NT2/D1 (cell line): ENCODE measurements at places on chromosomes 7 and 10.

- no peak for DNase-seq
These were observed 10.7 kb downstream of the LDB1 start for GRCh38 chr10:102109166-102110116.

DNA sequence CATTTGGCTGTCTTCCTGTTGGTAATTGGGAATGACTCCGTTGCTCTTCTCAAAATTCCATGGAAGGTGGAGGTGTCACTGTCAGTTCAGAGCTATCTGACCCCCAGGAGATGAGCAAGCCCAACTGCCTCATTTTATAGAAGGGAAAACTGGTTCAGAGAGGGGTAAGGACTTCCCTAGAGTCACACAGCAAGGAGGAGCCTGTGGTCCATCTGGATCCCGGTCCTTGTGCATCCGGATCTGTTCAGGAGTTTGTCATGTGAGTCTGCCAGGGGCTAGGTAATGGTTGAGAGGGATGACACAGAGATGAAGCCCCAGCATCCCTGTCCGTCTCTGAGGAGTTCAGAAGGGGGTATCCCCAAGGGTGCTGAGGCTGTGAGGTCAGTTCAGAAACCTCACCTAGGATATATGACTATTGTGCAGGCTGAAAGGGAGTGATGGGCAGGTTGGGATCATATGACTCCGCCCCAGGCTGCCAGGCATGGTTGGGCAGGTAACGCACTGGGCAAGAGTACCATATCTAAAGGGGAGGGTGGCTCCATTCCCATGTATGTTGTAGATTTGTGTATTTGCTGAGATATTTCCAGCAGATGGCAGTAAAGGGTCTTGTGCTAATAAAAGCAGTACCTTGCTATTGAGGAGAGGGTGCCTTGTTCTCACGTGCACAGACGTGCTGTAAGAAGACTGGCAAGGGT, 16.0 kb upstream of the SLC29A3 start:
- DNase-seq: no peak

GRCh38 chr7:151900986-151901621, 24.2 kb upstream of the PRKAG2 start:
- no peak for DNase-seq

- DNase-seq: no peak
These were observed 39.1 kb downstream of the VWC2 start for GRCh38 chr7:49812534-49812933.

DNA sequence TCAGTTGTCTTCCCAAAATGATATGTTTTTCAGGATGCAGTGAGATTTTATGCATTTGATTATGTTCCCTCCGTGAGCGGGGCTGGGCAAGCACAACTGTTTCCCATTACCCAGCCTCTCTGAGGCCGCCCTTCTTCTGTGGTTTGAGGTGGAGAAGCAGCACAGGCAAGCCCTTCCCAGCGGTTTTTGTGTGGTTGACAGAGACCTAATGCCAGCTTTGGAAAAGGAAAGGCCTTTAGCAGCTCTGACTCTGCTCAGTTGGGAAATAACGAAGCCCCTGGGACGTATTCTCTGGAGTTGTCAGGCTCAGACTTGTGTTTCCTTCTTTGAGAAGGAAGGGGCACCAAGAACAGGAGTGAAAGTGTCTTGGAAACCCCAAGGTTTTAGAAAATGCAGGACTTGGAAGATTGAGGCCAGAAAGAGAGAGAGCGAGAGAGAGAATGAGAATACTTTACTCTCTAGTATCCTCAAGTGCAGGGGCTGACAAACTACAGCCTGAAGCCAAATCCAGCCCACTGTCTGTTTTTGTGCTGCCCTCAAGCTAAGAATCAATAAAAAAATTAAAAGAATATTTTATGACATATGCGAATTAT, 20.6 kb upstream of the PDCD4 start:
- no peak for DNase-seq

GRCh38 chr7:121071662-121072061, 83.2 kb downstream of the CPED1 start:
- no peak for DNase-seq

DNA sequence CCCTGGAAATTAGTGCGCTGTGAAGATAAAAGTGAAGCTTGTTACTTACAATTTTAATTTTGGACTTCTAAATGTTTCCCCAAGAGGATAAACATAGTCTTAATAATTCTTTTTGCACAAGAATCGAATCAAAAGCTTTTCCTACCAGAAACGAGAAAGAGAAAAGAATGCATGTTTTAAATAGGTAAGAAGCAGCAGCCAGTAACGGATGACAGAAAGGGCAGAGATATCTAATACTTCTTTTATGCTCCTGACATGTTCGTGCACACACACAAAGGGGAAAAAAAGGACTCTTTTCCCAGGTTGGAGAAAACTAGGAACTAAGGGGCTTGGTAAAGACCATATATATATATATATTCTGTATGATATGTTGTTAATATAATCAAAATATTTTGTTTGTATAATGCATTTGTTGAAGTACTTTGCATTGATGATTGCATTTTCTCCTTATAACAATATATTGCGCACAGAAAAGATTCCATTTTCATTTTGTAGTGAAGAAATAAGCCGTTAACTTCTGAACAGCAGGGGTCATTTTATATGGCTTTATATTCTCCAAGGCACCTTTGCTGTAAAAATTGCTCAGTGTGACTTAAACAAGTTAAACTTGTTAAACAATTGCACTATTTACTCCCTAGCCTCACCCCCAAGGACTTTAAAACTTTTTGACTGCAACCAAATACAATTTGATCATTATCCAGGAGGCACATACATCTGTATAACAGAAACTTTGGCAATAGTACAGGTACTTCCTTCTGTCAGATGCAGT, 2.2 kb downstream of the PRKAR2B start:
- no peak for DNase-seq

DNA sequence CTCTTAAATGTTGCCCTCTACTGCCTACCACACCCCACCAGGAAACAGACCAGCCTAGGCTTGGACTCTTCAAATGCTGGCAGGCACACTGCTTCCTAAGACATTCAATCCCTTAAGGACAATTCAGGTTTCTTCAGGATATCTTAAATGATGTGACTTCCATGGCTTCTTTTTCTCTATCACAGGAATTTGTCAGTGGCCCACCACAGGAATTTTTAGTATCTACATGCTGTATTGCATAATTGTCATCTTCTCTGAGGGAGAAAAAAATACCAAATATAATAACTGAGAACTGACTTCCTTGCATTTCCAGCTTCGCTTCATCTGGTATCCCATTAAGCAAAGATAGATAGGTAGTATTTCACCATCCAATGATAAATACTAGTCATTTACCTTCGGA, 129.3 kb downstream of the WNT2 start:
- DNase-seq: no peak

DNA sequence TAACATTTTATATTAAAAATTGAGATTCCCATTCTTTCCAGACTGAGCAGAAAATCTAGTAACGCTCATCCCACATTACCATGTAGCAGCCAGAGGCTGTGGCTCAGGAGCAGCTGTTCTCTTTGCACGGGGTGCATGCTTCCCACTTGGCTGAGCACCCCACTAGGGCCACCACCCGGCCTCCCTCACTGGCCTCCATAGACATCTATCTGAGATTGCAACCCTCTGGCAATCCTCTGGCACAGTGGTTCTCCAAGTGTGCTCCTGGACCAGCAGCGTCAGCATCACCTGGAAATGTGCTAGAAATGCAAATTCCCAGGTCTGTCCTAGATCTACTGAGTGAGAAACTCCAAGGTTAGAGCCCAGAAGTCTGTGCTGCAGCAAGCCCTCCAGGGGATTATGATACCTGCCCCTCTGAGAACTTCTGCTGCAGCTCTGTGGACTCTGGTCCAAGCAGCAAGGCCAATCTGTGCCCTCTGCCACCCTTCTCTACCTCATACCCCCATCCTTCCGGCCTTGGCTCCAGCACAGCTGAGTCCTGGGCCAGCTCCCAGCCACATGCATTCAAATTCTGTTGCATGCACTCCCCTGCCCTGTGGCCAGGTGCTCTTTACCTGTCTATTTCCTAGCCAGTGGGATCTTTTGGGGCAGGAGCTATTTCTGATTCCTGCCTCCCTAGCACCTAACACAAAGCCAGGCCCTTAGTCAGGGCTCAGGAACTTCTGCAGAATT, 301.5 kb downstream of the GRID1 start:
- no peak for DNase-seq

DNA sequence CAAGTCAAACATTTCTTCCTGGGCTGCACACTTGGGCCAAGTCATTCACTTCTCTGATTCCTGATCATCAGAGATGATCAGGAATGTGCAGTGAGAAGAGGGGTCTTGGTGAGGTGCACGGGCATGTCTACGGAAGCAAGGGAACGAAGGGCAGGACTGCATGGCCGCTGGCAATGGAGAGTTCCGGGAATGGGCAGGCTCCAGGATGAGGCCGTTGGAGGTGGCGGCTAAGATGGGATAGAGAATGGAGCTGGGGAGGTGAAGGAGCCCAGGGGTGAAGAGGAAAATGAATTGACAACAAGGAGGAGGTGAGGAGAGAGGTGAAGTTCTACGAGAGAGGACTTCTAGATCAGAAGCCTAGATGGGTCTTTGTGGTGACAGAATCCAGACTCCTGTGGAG, 260.0 kb downstream of the GRID1 start:
- DNase-seq: no peak

DNA sequence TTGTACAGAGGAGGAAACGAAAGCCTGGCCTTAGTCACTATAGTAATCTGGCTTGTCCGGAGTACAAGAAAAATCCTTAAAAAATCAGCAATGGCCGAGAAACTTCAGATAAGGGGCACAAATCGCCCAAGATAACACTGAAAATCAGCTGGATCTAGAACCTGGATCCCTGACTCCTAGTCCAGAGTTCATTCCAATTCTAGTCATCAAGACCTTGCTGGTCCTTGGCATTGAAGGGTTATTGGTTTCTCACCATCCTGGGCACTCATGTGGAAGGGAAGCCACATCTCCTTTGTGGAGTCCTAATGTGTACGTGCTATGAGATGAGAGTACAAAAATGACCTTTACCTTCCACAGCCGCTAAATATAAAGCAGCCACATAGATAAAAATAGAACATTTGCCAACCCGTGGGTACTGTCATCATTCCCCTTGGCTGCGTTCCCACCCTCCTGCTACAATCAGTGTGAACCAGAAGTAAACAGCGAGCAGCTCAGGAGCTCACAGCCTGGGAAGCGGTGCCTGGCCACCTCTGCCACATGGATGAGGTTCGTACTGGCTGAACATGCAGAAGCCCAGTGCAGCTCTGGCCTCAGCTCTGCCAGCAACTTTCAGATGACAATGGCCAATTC, 116.0 kb upstream of the PDLIM1 start:
- DNase-seq: no peak

- no peak for DNase-seq
These were observed 2.3 kb downstream of the ERLIN1 start for GRCh38 chr10:100183481-100183880.

DNA sequence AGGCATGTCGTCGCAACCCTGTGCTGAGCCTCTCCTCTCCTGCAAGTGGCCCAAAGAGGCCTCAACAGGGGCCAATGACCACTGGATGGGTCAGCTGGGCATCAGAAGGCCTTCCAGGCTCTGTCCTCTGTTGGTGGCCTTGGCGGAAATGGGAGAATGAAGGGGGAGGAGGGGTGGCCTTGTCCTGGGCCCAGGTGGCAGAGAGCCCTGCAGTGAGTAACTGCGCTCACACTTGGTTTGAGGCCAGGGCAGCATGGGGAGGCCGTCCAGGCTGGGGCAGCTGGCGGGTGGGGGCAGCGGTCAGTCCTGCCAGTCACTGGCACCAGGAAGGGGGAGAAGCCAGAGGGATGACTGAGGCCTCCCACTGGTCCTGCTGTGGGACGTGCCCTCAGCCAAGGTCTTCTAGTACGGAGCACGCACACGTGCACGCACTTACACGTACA, 59.8 kb downstream of the LHPP start:
- no peak for DNase-seq

DNA sequence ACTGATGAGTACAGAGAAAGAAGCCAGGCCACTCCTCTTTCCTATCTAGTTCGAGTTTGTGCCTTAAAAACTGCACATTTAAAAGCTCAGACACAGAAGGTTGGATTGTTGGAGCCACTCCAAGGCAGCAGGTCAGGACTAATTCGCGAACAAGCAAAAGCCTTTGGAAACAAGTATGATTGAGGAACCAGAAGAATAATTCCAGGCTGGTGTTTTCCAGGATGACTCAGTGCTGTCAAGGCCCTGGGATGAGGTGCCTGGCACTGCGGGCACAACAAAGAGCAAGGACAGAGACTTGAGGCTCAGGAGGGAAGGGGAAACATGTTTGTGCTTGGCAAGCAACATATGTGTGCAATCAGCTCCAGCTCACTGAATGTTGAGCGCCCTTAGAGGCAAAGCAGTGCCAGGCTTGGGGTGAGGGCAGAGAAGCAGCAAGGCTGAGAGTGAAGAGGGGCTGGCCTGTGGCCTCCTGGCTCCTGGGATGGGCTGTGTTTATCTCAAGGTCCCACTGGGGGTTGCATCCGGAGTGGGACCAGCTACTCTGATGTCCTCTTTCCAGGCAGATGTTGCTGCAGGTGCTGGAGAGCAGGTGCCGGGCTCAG, 44.1 kb downstream of the VSTM4 start:
- no peak for DNase-seq

GRCh38 chr7:73869011-73869798, 8.2 kb downstream of the TMEM270 start:
- DNase-seq: no peak

DNA sequence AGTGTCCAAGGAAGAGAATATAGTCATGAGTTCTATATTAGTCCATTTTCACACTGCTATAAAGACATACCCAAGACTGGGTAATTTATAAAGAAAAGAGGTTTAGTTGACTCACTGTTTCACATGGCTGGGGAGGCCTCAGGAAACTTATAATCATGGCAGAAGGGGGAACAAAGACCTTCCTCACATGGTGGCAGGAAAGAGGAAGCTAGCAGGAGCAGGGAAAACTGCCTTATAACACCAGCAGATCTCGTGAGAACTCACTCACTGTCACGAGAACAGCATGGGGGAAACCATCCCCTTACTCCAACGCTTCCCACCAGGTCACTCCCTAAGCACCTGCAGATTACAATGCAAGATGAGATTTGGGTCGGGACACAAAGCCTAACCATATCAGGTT, 139.0 kb upstream of the ZNF438 start:
- DNase-seq: no peak

GRCh38 chr7:14294637-14295036, 305.2 kb upstream of the ETV1 start:
- DNase-seq: no peak

- DNase-seq: no peak
These were observed 38.2 kb upstream of the PLEKHA1 start for GRCh38 chr10:122336332-122336731.
